Fibroblast of upper back skin (primary cell): ENCODE measurements at places on chromosomes 12 and 14.

- DNase-seq, result peak; percentile 12
These were observed 398.5 kb downstream of the FSCB start for GRCh38 chr14:44108601-44109000.

- no peak for DNase-seq
These were observed 116.2 kb upstream of the FRMD6 start for GRCh38 chr14:51535443-51536044.

- no peak for DNase-seq
These were observed 1274.8 kb downstream of the FSCB start for GRCh38 chr14:43232261-43232660.

DNA sequence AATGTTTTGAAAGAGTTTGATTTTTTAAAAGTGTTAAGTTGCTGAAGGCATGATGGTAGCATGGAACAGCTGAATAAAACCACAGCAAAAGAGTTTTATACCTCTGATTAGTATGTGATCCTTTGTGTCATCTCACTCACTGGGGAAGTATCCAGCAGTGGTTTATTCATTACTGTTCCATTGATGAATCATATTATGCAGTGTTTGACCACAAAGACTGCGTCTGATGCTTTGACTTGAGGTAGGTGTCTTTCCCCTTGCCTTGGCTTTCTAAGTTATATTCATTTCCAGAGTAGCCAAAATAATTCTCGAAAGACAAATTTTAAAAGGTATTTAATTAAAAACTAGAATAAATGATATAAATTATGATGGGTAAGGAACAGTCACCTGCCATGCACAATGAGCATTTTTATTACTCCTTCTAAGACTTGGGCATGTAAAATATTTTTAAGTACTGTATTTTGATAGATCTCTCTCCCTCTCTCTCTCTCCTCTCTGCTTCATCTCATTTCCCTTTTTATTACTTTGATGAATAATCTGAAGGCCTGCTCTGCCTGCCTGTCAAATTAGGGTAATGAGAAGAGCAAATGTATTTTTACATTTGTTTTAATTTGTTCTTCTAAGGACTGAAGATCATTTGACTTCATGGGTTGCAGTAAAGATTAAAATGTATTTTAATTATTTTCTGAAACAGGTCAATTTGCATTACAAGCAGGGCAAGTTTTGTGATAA, 164.9 kb downstream of the NAV3 start:
- DNase-seq, result peak; percentile 89
